ENCODE measurements at places on chromosomes 11 and 22. TPM values are rescaled to one million over a fixed set of nuclear protein-coding genes. Genes with fewer than 3 reads are reported as not detected.

- no peak for DNase-seq
Observed at GRCh38 chr11:46149342-46149741, 28.1 kb upstream of the PHF21A start.

DNA sequence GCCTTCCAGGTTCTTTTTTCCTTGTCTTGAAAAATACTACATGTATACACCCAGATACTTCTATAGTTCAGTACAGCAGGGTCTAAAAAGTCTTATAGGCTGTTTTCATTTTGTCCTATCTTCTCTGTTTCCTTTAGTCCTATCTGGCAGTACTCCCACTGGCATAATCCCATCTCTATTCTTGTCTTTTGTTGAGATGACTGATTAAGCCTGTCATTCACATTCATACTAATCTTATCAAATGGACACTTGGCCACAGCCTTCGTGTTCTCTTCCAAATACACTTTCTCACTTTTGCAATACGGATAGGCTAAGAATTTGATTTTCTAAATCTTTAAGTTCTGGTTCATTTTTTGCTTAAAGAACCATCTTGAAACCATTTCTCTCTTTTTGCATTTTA lies 42.8 kb downstream of the OR5AK2 start:
- no peak for DNase-seq

GRCh38 chr22:36461665-36462649 lies 19.5 kb downstream of the TXN2 start:
- DNase-seq: no peak

DNA sequence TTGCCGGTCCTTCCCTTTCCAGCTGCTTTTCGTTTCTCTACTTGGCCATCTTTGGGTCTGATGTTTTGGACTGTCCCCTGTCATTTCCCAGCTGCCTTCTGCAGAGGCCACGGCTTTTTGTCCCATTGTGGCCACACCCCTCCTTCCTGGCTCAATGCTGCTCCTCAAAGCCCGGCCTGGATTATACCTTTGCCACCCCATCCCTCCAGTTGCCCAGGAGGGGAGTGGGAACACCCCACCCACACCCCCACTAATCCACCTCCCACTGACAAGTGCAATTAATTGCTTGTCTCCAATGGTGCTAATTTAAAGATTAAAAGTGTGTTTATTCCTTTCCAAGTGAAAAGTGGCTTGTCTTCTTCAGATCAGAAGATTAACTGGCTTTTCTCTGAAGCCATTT lies 34.2 kb upstream of the CSNK2A3 start:
- DNase-seq: no peak

- no peak for DNase-seq
Observed at GRCh38 chr11:47433157-47433556, 6.9 kb upstream of the PSMC3 start.

- no peak for DNase-seq
Observed at GRCh38 chr22:17266251-17266971, 47.2 kb upstream of the ADA2 start.

- DNase-seq: no peak
Observed at GRCh38 chr11:32105871-32106560, 15.1 kb downstream of the RCN1 start.

- no peak for DNase-seq
Observed at GRCh38 chr22:17357688-17358087, 11.6 kb upstream of the CECR2 start.

DNA sequence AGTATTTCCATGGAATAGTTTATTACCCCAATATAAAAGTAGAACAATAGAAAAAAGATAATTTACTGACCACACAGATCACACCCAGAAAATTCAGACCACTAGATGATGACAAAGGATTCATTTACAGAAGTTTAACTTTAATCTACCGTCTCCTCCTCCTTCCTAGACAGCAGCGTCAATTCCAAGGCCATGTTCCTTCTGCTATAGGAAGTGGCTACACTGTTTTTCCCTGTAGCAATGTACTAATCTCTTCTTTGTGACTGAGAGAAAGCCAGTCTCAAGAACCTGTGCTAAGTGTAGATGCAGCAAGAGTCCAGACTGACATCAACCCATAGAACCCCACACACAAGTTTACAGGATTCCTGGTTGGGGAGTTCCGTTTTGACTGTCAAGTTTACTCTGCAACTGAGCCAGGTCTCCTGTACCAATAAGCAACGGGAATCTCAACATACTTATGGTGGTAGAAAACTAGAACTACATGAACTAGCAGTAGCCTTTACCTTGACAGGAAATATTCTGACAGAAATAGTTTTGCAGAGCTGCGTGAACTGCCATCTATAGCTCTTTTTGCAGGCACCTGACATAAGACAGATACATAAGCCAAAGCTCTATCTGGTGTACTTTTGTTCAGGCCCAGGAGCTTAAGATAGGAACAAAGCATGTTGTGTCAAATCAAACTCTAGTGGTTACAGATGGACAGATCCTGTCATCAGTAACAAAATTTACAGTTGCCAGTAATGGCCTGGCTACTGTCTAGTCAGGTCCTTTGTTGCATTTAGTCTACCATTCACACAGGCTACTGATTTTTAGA lies 42.9 kb downstream of the MRTFA start:
- no peak for DNase-seq

DNA sequence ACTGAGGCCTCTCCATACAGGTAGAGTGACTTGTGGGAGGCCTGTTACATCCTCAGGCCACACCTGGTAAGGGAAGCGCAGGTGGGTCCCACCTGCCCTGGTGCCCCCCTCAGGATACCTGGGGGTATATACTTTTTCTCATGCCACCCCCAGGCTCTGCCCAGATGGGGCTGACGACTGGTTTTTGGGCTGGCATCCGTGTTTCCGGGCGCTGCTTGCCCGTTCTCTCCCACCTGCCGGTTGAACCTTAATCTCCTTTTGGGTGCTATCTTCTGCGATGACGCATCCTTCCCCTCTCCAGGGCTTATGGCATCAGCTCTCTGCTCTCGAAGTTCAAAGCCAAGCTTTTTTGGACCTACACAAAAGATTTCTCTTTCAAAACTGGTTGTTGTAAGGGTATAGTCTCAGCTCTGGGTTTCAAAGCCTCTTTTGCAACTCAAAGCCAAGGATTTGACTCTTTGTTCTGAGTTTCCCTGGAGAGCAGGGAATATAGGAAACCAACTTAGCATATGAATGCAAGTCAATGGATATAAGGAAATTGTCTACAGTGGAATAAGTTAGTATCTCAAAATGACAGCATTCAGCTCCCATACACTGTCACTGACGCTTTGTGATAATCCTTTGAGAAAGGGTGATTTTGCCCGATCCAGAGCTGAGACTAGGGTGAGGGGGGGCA lies 8.6 kb upstream of the LRRC10B start:
- no peak for DNase-seq

DNA sequence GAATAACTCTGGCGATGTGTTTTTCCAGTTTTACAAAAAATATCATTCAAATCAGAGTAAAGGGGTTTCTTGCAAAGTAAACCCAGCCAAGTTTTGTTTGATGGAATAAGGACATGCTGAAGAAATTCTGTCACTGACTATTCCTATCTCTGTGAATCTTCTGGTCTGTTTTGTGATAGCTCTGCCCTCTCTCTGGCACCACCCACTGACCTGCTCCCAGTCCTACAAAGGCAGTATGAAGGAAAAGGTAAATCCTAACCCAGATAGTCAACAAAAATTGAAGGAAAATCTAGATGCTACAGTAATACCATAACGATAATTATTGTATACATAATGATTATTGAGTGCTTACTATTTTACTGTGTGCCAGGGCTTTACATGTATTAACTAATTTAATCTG lies 76.3 kb upstream of the TP53AIP1 start:
- no peak for DNase-seq

DNA sequence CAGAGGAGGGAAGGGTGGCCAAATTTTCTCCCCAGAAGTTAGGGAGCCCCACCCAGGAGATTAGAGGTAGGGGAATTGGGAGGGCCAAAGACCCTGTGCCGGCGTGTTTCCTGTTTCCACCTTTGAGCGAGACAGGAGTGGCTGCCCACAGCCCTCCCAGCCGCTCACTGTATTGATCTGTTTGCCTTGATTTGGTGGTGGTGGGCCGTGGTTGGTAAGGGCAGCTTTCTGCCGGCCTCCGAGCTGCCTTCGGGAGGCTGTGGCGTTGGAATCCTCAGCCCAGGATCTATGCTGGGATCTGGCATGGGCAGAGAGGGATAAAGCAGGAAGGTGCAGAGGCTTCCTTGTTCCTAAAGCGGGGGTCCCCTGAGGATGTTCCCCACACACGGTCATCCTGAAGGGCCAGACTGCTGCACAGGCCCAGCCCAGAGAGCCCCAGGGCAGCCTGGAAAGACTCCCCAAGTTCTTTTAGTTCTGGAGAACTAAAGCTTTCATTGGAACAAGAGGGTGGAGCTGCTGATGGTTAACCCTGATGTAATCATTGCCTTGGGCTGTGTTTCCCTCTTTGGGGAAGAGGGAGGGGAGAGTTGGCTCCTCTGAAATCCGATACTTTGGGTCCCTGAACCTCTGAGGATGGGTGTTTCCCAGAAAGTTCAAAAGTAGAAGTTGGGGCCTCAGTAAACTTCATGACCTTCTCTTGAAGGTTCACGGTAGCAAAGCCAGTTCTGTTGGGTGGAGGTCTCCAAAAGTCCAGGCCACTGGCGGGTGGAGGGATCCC lies 7.2 kb downstream of the FAM83F start:
- DNase-seq: no peak

DNA sequence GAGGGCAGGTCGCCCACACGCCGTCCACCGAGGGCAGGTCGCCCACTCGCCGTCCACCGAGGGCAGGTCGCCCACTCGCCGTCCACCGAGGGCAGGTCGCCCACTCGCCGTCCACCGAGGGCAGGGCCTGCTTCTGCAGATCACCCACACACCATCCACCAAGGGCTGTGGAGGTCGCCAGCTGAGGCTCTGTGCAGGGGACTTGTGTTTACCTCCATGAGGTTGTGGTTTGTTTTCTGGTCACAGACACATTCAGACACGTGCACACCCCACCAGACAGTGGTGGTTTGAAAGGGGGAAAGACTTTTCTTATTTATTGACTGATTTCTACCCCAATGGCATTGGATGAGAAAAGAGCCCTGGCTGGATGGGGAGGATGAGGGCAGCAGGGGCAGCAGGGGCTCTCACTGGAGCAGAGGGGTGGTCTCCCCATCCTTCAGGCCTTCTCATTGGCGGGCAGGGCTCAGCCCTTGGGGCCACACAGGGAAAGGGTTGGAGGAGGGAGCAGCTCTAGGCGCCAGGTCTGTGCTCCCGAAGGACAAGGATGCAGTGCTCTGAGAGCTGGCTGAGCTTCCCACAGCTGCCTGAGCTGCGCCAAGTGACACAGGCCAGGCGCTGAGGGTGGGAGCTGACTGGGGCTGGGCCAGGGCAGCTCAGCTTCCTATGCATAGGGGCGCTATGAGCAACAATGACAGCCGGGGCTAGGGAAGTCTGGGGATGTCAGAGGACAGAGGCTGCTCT lies 252.6 kb upstream of the B3GAT1 start:
- DNase-seq: peak; percentile 84

- no peak for DNase-seq
Observed at GRCh38 chr11:68673991-68674390, 10.4 kb upstream of the GAL start.

GRCh38 chr22:41844513-41844912 lies 11.6 kb downstream of the SREBF2 start:
- no peak for DNase-seq

- DNase-seq: no peak
Observed at GRCh38 chr11:83871054-83871453, 584.9 kb upstream of the CCDC90B start.

- DNase-seq: no peak
Observed at GRCh38 chr11:33734441-33735270, 1.6 kb downstream of the CD59 start.

DNA sequence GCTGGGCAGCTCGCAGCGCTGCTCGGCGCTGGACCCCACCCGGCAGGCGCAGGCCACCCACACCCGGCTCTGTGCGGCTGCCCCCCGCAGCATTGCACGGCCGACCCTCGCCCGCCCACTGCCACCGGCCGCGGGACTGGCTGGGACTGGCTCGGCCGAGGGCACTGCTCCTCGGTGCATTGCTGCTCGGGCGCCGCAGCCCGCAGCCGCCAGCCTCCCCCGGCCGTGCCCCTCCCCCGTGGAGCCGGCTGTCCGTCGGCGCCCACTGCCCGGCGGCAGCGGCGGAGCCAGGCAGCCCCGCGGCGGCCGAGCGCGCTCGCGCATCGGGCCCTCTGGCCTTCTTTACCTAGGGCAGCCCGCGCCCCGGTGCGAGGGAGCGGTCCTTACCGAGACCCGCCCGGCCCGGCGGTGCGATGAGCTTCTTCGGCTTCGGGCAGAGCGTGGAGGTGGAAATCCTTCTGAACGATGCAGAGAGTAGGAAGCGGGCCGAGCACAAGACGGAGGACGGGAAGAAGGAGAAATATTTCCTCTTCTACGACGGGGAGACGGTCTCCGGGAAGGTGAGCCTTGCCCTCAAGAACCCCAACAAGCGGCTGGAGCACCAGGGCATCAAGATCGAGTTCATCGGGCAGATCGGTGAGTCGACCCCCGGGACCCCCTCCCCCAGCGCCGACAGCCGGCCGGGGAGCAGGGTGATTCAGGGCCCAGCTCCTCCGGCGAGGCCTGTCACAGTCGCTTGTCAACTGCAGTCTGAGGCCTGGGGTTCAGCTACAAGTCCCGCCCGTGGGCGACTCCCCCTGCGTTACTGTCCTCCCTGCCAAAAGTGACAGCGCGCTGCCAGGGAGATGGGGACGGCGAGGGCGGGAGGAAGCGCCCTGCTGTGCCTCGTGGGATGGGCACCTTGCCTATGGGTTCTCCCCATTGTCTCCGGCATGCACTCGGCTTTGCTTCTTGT lies 516 bp downstream of the VPS26B start:
- DNase-seq: no peak

- no peak for DNase-seq
Observed at GRCh38 chr22:49929994-49930575, 11.7 kb downstream of the CRELD2 start.

- DNase-seq: no peak
Observed at GRCh38 chr11:20634044-20634443, 34.6 kb downstream of the SLC6A5 start.

The PC gene
- total RNA-seq: 5.4 TPM

The TRIM6 gene
- total RNA-seq: 2.5 TPM

The OR8G1 gene
- not detected for total RNA-seq

The CARD18 gene
- total RNA-seq: not detected

The CBX6 gene
- total RNA-seq: 139 TPM

The LRRC74B gene
- not detected for total RNA-seq

The OR5AS1 gene
- not detected for total RNA-seq

The PTGDR2 gene
- total RNA-seq: 2.1 TPM

The PHLDA2 gene
- total RNA-seq: 0.83 TPM

The KCNQ1 gene
- total RNA-seq: 3.5 TPM

The MRGPRF gene
- 77.9 TPM for total RNA-seq
